ENCODE measurements at places on chromosomes 16 and 17.
A peak's percentile ranks its signal among the peaks of the same experiment; 100 is the strongest.

GRCh38 chr17:44113868-44114840 is 9.3 kb downstream of the HDAC5 start:
- DNase-seq = no peak

DNA sequence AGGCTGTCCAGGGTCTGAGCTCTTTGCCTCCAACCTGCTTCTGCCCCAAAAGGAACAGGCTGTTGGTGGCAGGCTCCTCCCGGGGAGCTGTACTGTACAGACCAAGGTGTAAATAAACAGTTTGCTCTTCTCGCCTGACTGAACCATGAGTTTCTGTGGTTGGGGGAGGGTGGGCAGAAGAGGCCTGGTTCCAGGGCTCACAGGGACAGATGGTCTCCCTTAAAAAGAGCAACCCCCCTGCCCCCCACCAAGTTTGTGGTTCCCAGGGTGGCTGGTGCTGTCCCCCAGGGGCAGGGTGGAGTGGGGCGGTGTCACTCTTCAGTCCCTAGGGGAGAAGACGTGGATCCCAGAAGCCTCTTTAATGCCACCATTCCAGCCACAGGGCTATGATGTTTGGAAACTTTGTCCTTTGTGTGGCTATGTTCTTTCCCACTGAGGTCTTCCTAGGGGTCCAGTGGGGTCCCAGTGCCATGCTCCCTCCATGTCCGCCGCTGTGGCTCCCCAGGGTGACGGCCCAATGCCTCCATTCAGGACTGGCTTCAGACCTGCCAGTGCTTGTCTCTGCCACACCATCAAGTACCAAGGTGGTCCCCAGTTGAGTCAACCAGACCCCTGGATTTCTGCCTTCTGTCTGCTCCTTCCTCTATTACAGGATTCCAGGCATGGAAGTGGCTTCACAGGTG is 146.7 kb downstream of the RAB11FIP4 start:
- no peak for DNase-seq

GRCh38 chr16:89199241-89200123 is 855 bp downstream of the SLC22A31 start:
- DNase-seq = no peak

DNA sequence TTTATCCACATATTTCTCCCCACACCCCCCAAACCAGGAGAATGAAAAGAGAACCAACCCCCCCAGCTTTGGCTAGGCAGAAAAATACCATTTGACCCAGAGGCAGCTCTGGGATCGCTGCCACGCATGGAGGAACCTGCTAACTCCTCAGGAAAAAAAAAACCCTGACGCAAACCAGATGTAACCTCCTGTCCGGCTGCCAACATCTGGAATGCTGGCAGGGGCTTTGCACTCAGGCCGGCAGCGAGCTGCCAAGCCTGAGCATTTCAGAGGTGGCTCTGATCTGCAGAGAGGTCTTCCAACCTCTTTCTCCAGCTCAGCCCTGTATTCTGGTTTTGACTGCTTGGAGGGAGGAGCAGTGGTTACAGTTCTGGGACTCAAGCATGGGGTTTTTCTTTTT is 8.2 kb downstream of the IGFBP4 start:
- no peak for DNase-seq

GRCh38 chr16:27798241-27798640 is 248.3 kb downstream of the KATNIP start:
- DNase-seq = no peak

- no peak for DNase-seq
These were observed 2.3 kb downstream of the CCL17 start for GRCh38 chr16:57406881-57407280.

- DNase-seq = peak; percentile 73
These were observed 589 bp downstream of the XYLT2 start for GRCh38 chr17:50346313-50347116.

DNA sequence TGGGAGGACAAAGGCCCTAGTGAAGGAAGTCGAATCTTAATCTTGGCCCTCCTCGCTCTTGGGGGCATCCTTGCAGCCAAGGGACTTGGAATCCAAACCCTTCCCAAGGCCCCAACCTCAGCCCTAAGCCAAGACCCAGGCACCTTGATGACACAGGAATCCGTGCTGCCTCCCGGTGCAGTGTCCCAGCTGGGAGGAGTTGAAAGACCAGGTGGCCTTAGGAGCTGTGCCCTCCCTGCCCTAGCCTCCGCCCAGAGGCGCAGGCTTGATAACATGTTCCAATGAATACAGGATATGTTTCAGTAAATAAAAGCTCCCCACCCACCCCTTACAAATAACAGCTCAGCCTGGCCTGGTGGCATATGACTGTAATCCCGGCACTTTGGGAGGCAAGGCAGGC is at the start of gene CHST5:
CHST5 (minus strand) TSS at position 208 of the 400 bp plus-strand sequence. CDS start 5,724 bp downstream, outside the sequence.
- DNase-seq = no peak

DNA sequence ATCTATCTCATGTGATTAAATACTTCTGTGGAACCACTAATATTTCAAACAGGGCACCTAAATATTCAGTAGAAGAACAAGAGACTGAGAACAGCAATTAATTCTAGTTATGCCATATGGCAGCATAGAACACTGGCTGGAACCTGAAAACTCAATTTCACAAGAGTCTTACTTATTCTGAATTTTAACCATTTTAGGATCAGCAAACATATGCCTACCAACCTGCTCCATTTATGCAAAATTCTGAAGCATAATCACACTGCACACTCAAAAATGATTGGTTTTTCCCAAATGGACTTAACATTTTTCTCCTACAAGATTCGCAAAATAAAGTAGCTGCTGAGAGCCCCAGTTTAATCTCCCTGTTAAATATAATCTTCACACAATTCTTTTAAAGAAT is 43.2 kb downstream of the SKAP1 start:
- no peak for DNase-seq

GRCh38 chr17:37818689-37819088 is 73.8 kb upstream of the HNF1B start:
- DNase-seq = no peak

DNA sequence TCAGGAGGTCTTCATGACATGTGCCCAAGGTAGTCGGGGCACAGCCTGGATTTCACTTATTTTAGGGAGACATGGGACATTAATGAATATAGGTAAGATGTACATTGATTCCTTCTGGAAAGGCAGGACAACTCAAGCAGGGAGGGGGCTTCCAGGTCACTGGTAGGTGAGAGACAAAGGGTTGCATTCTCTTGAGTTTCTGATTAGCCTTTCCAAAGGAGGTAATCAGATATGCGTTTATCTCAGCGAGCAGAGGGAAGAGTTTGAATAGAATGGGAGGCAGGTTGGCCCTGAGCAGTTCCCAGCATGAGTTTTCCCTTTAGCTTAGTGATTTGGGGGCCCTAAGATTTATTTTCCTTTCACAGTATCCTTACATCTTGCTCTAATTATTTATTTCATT is 443.8 kb upstream of the EEF2KMT start:
- no peak for DNase-seq

GRCh38 chr17:298791-299450 is 53.7 kb downstream of the RPH3AL start:
- DNase-seq = no peak

- peak; percentile 47 for DNase-seq
These were observed 10.2 kb upstream of the MPP2 start for GRCh38 chr17:43917348-43918025.

DNA sequence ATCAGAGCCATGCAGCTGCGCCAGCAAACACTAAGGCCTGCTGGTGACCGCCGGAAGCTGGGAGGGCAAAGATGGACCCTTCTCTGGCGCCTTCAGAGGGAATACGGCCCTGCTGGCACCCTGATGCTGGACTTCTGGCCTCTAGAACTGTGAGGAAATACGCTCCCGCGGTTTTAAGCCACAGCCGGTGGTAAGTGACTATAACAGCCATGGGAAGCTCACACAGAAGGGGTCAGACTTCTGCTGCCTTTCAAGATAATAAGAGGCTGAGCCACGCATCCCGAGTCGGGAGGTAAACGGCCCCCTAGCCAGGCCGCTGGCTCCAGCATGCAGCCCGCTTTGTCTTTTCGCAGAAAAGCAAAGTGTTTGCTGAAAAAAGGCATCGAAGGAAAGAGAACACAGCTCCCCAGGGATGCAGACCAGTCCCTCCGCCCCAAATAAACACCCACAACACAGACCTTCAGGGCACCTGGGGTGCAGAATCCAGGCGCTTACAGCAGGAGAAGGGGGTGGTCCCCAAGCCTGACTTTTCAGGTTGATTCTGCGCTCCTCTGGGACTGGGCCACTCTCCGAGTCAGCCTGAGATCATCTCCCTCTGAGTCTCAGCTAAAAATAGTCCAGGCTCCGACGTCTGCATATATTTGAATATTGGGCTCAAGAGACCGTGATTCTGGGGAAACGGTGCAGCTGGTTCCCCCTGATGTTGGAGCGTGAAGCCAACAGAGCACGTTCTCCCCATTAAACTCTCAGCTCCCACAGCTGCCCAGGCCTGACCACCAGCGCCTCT is 89.7 kb downstream of the MGAT5B start:
- DNase-seq = no peak

- DNase-seq = no peak
These were observed 3.9 kb downstream of the ANKRD13B start for GRCh38 chr17:29596811-29597210.

DNA sequence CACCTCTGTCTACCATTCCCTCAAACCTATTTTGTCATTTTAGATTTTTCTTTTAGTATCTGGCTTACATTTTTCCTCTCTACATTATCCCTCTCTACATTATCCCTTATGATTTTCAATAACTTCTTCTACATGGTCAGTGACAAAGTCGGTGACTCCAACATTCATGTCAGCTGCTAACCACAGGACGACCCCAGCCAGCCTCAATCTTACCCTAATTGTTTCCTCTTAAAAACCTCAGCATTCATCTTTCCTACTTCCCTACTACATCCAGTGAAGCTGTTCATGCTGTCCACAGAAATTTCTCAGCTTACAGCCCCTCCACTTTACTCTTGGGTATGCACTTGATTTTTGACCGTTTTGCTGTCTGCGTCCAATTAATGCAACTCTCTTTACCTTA is 8.3 kb downstream of the MYH10 start:
- DNase-seq = no peak

DNA sequence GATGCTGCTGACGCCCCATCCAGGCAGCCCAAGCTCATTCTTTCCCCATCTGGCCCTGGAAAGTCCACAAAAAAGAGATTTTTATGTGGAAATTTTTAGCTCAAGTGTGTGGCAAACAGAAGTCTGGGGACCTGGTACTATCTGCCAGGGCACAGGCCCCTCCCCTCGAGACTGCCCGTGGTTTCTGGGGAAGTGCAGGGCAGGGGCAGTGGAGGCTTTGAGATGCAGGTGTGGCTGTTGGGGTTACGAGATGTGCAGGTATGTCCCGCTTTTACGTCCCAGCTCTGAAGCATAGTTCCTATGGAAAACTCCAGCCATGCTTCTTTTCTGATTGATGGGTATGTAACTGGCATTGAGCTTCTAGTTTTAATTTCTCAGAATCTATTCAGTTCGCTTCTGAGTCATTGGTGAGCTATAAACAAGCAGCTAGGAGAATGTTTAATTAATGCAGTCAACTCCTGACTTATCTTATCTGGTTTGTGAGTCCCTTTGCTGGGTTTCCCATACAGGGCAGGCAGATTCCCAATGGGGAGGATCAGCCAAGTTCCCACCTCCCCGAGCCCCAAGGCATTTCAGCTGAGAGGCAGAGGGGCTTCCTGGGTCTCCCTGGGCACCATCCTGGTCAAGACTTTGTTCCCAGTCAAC is 16.2 kb downstream of the TBX4 start:
- DNase-seq = no peak

DNA sequence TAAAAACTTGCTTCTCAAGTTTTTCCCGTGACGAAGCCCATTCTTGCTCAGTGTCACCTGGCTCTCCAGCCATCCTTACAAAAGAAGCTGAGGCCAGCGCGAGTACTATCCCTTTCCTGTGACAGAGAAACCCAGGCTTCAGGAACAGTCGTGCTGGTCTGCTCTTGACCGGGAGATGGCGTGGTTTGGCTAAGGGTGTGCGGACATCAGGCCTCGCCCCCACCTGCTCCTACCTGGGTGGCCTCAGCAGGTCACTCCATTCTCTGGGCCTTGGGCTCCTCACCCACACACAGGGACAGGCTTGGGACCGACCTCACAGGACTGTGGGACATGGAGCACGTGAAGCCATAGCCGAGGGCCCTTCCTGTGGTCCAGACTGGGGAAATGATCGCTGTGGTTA is 75.2 kb upstream of the CIBAR2 start:
- no peak for DNase-seq

DNA sequence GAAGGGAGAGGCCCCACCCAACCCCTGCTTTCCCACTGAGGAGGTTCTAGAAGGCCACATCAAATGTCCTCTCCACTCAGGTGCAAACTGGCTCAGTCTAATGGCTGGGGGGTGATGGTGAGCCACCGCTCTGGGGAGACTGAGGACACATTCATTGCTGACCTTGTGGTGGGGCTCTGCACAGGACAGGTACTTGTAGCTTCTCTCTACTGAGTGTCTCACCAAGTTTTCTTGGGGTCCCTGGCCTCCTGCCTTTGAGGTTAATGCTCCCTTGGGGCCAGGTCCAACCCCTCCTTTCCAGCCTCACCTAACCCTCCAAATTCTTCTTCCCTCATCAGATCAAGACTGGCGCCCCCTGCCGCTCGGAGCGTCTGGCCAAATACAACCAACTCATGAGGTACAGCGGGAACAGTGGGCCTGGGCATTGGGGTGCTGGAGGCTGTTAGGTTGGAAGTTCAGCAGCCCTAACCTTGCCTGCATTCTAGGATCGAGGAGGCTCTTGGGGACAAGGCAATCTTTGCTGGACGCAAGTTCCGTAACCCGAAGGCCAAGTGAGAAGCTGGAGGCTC is 5.7 kb downstream of the ENO3 start:
- DNase-seq = peak; percentile 72

GRCh38 chr16:79097771-79098170 is 502.8 kb downstream of the MAF start:
- no peak for DNase-seq
